ENCODE measurements at places on chromosomes 2 and 18.

GRCh38 chr2:98296440-98296839 lies 49.8 kb upstream of the CNGA3 start:
- peaks cover 10% of the 10 kb centered on the region for H3K27me3 ChIP-seq
- no peaks in the 10 kb centered on the region for H3K36me3 ChIP-seq
- H3K4me3 ChIP-seq: no peak overlapping the region
- no peak for DNase-seq

DNA sequence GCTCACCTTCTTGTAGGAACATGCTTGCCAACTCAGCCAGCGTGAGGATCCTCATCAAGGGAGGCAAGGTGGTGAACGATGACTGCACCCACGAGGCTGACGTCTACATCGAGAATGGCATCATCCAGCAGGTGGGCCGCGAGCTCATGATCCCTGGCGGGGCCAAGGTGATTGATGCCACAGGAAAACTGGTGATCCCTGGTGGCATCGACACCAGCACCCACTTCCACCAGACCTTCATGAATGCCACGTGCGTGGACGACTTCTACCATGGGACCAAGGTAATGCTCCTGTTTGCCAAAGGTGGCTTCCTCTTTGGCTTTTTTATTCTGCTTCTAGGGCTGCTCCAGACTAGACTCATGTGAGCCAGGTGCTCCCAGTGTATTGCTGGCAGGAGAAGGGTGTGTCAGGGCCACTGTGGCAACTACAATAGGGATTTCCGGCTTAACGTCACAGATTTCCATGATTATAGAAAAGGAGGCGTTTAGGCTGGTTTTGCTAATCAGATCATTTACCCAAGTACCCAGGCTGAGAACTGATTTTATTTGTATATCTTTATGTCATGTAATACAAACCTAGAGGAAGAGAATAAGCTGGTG lies 50.6 kb downstream of the DPYSL5 start:
- H3K4me1 ChIP-seq: peaks cover 19% of the 10 kb centered on the region
- DNase-seq: peak; percentile 43
- no peaks in the 10 kb centered on the region for H3K27me3 ChIP-seq

DNA sequence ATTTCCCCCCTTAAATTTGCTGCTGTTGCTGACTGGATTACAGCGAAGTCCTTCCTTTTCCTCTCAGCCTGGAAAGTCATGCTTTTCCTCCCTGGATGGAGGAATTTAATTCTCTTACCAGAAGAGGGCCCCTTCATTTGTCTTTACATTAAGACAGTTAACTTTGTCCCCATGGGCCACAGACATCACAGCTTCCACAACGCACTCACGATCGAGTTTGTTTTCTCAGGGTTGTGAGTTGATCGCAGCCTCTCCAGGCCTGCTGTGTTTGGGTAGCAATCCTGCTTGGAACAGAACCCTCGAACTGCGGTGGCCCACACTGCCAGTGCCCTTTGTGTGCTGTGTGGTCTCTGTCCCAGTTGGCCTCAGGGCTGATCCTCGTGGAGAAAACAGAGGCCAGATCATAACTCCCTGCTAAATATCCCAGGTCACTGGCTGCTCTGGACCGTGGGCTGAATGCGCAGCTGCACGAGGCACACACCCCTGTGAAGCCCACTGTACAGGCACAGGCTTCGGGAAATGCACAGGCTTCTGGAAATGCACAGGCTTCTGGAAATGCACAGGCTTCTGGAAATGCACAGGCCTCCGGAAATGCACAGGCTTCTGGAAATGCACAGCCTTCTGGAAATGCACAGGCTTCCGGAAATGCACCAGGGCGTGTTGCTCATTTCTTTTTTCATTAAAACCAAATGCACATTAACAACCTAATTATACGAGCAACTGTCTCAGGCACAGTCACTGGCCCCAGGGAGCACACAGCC lies 2.2 kb upstream of the PDIA6 start:
- H3K36me3 ChIP-seq: peaks cover 3% of the 10 kb centered on the region
- no peak for DNase-seq
- H3K27me3 ChIP-seq: peaks cover 21% of the 10 kb centered on the region
- peak overlapping the region; percentile 58 for H3K27ac ChIP-seq

DNA sequence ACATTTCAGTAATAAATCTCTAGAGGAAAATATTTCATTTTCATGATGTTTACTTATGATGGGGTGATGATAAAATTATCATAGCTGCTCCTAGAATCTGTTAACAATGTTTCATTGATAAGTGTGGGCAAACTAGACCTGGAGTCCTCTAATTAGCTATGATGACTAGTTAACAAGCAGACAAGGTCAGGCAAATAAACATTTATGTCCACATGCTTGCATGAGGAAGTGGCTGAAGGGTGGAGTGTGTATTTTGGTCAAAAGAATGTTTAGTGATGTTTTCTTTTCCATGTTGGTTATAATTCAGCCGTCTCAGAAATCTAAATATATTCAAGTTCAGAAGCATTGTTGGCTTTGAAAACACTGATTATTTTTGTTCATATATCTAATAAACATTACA lies 99.9 kb upstream of the FN1 start:
- peaks cover 23% of the 10 kb centered on the region for H3K4me1 ChIP-seq
- DNase-seq: no peak
- no peaks in the 10 kb centered on the region for H3K36me3 ChIP-seq
- H3K27ac ChIP-seq: no peak overlapping the region
- H3K4me3 ChIP-seq: no peak overlapping the region

GRCh38 chr2:176536439-176537133 lies 267.3 kb downstream of the MTX2 start:
- peaks cover 66% of the 10 kb centered on the region for H3K27me3 ChIP-seq
- no peaks in the 10 kb centered on the region for H3K36me3 ChIP-seq
- DNase-seq: no peak
- H3K27ac ChIP-seq: peak overlapping the region; percentile 18
- peaks cover 16% of the 10 kb centered on the region for H3K4me1 ChIP-seq
- H3K4me3 ChIP-seq: no peak overlapping the region

DNA sequence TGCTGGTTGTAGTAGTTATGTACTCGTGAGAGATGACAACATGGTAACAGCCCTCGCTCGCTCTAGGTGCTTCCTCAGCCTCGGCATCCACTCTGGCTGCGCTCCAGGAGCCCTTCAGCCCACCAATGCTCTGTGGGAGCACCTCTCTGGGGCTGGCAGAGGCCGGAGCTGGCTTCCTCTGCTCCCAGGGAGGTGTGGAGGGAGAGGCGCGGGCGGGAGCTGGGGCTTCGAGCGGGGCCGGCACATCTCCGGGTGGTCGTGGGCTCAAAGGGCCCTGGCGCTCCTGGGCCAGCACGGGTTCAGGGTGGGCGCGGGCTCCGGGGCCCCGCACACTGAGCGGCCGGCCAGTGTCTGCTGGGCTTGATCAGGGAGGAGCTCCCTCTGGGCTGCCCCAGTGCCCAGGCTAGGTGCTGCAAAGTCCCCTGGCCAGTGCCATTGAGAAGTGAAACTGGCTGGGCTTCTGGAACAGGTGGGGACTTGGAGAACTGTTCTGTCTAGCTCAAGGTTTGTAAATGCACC lies 1012.1 kb downstream of the CNTNAP5 start:
- H3K36me3 ChIP-seq: no peaks in the 10 kb centered on the region
- H3K4me1 ChIP-seq: no peaks in the 10 kb centered on the region
- no peak overlapping the region for H3K27ac ChIP-seq
- no peak for DNase-seq
- H3K4me3 ChIP-seq: no peak overlapping the region
- H3K27me3 ChIP-seq: no peaks in the 10 kb centered on the region

- peaks cover 16% of the 10 kb centered on the region for H3K4me1 ChIP-seq
- H3K4me3 ChIP-seq: no peak overlapping the region
- peak overlapping the region; percentile 70 for H3K27ac ChIP-seq
Measured at GRCh38 chr2:98867539-98868309, 68.3 kb downstream of the CRACDL start.

- no peaks in the 10 kb centered on the region for H3K4me1 ChIP-seq
- H3K27ac ChIP-seq: no peak overlapping the region
- no peak for DNase-seq
- no peaks in the 10 kb centered on the region for H3K27me3 ChIP-seq
Measured at GRCh38 chr2:79796641-79797040, 283.8 kb downstream of the CTNNA2 start.

DNA sequence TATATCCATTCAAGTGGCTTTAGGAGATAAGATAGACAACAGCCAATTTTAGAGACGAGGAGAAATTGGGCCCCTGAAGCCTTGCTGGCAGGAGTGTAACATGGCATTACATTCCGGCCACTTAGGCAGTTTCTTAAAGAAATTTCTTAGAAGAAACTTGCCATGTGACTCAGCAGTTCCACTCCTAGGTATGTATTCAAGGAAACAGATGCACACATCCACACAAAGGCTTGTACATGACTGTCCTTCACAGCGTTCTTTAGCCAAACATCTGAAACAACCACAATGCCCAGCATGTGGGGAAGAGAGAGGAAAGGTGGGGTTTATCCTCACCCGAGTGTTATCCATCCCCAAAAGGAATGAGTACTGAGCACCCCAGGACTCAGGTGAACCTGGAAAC lies 107.1 kb downstream of the NFATC1 start:
- peaks cover under 1% of the 10 kb centered on the region for H3K36me3 ChIP-seq
- no peak overlapping the region for H3K4me3 ChIP-seq
- H3K27me3 ChIP-seq: peaks cover 3% of the 10 kb centered on the region
- H3K4me1 ChIP-seq: no peaks in the 10 kb centered on the region
- DNase-seq: peak; percentile 2

- no peaks in the 10 kb centered on the region for H3K36me3 ChIP-seq
- DNase-seq: no peak
- H3K27ac ChIP-seq: no peak overlapping the region
- H3K4me1 ChIP-seq: peaks cover under 1% of the 10 kb centered on the region
Measured at GRCh38 chr2:18814387-18814786, 225.0 kb upstream of the NT5C1B start.

- H3K36me3 ChIP-seq: peaks cover 11% of the 10 kb centered on the region
- no peak for DNase-seq
- no peak overlapping the region for H3K4me3 ChIP-seq
- peaks cover 3% of the 10 kb centered on the region for H3K27me3 ChIP-seq
- no peak overlapping the region for H3K27ac ChIP-seq
Measured at GRCh38 chr2:174121612-174122011, 126.7 kb downstream of the OLA1 start.

- H3K36me3 ChIP-seq: peaks cover 11% of the 10 kb centered on the region
- H3K27me3 ChIP-seq: no peaks in the 10 kb centered on the region
- H3K4me3 ChIP-seq: no peak overlapping the region
- H3K4me1 ChIP-seq: no peaks in the 10 kb centered on the region
- DNase-seq: no peak
Measured at GRCh38 chr2:23691565-23691964, 235.4 kb downstream of the ATAD2B start.

Measured in type B pancreatic cell (in vitro differentiated cells).